ENCODE measurements at places on chromosomes 6 and 20.

DNA sequence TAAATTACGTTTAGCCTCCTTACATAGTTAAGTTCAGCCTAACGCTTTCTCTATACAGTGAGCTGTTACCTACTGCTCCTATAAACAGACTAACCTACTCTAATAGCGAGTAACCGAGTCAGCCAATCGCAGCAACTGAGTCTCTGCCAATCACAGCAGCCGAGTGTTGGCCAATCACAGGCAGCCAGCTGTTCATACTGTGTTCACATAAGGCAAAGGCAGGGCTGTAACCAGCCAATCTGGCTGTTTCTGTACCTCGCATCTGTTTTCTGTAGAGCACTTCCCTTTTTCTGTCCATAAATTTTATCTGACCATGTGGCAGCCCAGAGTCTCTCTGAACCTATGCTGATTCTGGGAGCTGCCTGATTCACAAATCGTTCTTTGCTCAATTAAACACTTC lies 263.9 kb upstream of the JARID2 start:
- no peak for DNase-seq

DNA sequence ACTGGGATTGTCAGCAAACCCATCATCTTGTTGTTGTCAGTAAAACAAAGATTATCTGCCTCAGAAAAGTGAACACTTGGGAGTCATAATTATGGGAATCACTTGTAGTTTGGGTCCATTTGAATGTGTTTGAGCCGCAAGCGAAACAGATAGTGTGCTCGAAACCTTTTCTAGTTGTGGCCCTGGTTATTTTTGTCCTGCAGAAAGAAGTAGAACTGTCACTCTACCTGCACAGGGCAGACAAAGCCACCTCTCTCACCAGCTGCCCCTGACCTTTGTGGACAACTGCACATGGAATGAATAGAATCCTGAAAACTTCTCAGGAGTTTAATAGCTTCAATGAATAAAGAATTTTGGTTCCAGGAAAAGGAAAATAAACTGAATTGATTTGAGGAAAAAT lies 156.1 kb upstream of the CHD6 start:
- no peak for DNase-seq

- DNase-seq = no peak
Observed at GRCh38 chr6:91079969-91080368, 493.1 kb upstream of the MAP3K7 start.

DNA sequence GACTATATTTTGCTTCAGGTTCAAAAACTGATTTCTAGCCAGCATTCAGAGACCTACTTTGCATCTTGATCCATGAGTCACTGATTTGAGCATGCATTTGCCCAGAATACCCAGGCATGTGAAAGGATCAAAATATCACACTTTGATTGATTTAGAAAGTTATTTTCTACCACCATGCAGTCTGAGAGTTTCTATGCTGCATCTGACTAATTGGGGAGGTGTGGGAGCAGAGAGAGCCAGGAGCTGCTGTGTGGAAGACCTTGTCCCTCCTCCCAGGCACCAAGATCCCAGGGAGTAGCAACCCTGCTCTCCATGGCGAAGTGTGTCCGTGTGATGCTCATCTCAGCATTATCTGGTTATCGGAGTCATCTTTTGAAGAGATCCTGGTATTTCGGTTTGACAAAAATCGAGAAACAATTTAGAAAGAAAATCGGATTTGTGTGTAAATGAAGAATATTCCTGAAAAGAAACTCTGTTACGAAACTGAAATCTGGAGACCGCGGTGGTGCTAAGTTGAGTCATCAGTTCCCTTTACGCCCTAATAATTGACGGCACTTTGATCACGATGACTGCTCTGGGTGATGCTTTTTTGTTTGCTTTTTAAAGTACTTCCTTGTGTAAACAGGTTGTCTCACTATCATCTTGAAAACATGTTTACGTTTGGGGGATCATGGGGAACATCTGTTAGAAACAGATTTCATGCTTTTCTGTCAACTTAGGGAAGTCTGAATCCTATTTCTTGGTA lies 193.4 kb downstream of the BACH2 start:
- DNase-seq = no peak

DNA sequence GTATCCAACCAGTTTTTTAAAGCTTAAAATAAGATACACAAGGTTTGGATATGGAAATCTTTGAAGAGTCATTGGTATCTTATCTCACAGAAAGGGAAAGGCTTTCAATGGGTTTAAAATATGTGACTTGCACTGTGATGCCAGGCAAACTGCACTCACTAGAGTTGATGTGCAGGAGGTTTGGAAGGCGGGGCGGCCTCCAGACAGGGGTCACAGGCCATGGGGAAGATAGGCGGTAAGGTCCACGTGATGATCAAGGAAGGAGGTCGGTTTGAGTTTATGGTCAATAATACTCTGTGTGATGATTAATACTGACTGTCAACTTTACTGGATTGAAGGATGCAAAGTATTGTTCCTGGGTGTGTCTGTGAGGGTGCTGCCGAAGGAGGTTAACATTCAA lies 9.5 kb upstream of the RAMACL start:
- no peak for DNase-seq

GRCh38 chr20:10508468-10509251 lies 73.6 kb downstream of the SLX4IP start:
- DNase-seq = no peak

GRCh38 chr20:40251284-40251932 lies 437.6 kb downstream of the MAFB start:
- peak; percentile 40 for DNase-seq

- no peak for DNase-seq
Observed at GRCh38 chr20:57087705-57088104, 178.7 kb downstream of the BMP7 start.

DNA sequence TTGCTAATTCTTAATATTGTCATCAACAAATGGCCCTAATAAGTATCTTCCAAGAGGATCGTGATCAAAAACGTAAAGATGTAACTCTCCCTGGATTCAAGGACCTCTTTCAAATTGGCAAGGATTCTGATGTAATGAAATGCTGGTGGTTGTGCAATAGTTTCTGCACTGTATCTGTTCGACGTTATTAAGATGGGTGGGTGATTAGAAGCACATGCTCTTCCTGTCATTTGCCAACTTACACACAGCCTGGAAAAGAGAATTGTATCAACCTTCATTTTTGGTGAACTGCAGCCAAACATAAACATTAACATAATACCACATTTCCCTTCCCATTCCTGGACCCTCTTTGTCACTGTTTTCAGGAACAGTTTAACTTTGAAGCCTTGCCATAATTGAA lies 9.8 kb downstream of the FOXQ1 start:
- DNase-seq = no peak

- DNase-seq = no peak
Observed at GRCh38 chr6:88585276-88585692, 378.1 kb downstream of the RNGTT start.

GRCh38 chr6:44954281-44954680 lies 373.8 kb upstream of the RUNX2 start:
- no peak for DNase-seq

DNA sequence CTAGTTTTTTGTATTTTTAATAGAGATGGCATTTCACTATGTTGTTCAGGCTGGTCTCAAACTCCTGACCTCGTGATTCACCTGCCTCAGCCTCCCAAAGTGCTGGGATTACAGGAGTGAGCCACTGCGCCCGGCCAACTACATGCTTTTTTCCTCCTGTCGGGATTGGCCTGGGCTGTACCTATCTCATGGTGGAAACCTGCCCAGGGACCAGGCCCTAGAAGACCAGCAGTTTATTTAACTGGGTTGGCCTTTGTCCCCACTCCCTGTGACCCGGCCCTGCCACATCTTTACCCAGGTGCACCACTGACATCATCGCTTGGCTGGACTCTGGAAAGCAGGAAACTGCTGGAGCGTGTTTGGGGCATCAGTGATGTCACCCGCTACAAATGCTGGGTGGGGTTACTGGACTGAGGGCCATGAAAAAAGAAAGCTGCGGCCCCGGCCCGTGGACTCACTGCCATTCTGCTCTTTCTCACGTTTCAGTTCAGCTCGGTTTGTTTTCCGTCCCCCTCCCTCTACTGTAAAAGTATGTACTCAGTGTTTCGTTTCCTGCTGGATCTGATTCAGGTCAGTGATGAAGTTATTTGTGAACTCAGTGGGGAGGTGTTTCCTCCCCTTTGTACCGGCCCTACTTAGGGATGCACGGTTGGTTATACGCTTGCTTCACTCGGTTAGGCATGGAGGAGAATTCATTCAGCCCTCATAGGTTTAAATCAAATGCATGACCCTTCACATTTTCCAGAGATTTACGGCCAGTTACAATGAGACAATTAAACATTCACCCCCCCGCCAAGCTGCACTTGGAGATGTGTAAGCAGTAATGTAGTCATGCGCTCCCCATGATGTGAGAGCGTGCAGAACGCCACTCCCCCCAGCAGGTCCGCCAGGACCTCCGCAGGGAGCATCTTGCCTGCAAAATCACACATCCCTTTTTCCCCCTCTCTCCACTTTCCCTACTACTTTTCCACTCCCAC lies 179.3 kb downstream of the MTHFD1L start:
- no peak for DNase-seq

DNA sequence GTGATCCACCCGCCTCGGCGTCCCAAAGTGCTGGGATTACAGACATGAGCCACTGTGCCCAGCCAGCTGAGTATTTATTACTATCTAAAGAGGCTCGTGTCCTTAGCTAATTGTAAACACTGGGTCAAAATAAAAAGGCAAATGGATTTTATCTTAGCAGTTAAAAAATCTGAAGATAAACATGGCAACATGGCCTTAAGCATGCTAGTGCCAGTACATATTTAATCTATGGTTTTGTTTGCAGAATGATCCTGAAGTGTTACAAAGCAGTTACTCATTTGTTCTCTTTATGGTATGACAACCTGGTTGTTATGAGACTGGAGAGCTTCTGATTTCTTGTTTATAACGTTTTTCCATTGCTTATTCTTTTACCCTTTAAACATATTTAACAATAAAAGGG lies 3.9 kb upstream of the KIAA0408 start:
- no peak for DNase-seq

DNA sequence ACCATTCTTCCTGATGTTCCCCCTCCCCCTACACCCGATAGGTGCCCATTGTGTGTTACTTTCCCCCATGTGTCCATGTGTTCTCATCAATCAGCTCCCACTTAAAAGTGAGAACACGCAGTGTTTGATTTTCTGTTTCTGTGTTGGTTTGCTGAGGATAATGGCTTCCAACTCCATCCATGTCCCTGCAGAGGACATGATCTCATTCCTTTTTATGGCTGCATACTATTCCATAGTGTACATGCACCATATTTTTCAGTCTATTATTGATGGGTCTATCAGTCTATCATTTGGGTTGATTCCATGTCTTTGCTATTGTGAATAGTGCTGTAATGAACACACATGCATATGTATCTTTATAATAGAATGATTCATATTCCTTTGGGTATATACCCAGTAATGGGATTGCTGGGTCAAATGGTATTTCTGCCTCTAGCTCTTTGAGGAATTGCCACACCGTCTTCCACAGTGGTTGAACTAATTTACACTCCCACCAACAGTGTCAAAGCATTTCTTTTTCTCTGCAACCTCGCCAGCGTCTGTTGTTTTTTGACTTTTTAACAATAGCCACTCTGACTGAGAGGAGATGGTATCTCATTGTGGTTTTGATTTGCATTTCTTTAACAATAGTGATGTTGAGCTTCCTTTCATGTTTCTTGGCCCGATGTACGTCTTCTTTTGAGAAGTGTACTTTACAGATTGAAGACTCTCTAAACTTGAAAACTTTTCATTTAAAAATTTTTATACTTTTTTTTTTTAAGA lies 41.0 kb upstream of the GCNT2 start:
- no peak for DNase-seq

DNA sequence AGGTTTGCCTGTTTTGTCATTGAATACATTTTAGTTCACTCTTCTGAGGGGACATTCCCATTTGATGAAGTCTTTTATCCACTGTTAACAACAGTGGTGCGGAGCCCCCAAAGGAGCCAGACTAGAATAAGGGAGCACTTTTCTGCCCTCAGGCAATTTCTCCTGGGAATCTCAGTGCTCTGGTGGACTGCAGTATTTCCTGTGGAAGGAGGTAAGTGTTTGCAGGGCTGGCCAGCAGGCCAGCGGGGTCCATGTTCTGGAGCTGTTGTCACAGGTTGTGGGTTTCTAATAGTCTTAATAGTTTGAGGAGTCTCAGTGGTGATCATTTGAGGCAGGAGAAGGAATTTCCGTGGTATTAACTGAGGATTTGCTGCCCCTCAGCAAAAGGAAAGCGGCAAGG lies 83.5 kb downstream of the ASXL1 start:
- no peak for DNase-seq

GRCh38 chr20:45834797-45835161 lies 1.2 kb downstream of the SNX21 start:
- DNase-seq = no peak

DNA sequence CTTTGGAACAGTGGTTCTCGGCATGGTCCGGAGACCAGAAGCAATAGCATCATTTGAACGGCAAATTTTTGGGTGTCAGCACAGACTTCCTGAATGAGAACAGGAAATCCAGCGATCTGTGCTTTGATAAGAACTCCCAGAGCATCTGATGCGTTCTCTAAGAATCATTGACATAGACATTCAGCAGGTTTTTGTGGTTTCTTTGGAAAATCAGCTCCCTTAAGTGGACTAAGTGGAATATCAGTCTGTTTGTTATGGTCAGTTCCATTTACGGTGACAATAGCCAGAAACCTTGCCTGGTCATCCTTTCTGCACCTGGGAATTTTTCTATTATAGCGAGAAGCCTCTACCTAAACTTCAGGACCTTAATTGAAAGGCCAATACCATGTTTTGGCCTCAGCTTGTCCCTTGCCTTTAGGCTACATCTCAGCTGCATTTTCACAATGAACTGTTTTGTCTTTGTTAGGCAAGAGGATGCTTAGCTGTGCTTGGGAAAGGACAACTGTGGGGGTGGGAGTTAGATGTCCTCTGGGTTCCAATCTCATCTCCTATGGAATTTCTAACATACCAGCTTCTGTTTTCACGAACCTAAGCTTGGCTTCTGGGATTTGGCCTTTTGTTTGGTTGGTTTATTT lies 299.7 kb downstream of the CDKAL1 start:
- peak; percentile 57 for DNase-seq
